ENCODE measurements at places on chromosomes 2 and 18. TPM values are rescaled to one million over a fixed set of nuclear protein-coding genes. Genes with fewer than 3 reads are reported as not detected.
A peak's percentile ranks its signal among the peaks of the same experiment; 100 is the strongest.

GRCh38 chr2:190841707-190842505 is 38.7 kb upstream of the GLS start:
- DNase-seq, result peak; percentile 12
- H3K36me3 ChIP-seq, result no peaks in the 10 kb centered on the region
- H3K4me1 ChIP-seq, result peaks cover 43% of the 10 kb centered on the region
- no peak overlapping the region for H3K27ac ChIP-seq

GRCh38 chr18:46731316-46731715 is 25.5 kb downstream of the ST8SIA5 start:
- H3K27me3 ChIP-seq, result peaks cover 5% of the 10 kb centered on the region
- H3K4me1 ChIP-seq, result no peaks in the 10 kb centered on the region
- H3K36me3 ChIP-seq, result no peaks in the 10 kb centered on the region
- DNase-seq, result no peak
- H3K4me3 ChIP-seq, result no peak overlapping the region

DNA sequence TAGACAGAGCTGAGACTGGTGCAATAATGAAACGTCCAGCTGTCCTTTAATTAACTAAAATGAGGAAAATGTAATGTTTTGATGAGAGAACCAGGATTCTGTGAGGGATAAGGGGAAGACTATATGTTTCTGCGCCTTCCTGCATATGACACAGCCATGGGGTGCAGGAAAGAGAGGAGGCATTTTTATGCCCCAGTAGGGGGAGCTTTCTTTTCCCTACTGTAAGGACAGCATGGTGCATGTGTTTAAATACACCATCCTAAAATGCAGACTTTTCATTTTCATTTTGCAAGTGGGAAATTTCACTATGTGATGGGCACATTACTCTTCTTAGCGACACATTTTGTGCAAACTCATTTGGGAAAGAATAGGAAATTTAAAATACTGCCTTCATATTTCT is 446.1 kb downstream of the ARHGAP15 start:
- H3K4me1 ChIP-seq, result peaks cover 13% of the 10 kb centered on the region
- H3K36me3 ChIP-seq, result peaks cover 18% of the 10 kb centered on the region

DNA sequence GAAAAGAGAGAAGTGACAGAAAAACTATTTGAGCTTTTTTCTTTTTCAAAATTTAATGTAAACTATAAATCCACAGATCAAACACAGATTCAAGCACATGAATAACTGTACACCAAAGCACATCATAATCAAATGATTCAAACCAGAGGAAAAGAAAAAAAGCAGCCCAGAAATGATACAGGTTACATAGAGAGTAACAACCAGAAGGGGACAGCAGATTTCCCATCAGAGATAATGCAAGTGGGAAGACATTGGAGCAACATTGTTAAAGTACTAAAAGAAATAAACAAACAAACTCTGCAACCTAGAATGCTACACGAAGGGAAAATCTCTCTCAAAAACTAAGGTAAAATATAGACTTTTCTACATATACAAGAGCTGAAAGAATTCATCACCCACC is 34.5 kb downstream of the CMPK2 start:
- H3K36me3 ChIP-seq, result peaks cover 6% of the 10 kb centered on the region
- H3K27ac ChIP-seq, result no peak overlapping the region
- no peak for DNase-seq
- H3K27me3 ChIP-seq, result no peaks in the 10 kb centered on the region
- H3K4me1 ChIP-seq, result peaks cover 19% of the 10 kb centered on the region

- H3K27me3 ChIP-seq, result no peaks in the 10 kb centered on the region
- H3K4me3 ChIP-seq, result no peak overlapping the region
- peaks cover 18% of the 10 kb centered on the region for H3K4me1 ChIP-seq
- DNase-seq, result peak; percentile 15
- peak overlapping the region; percentile 15 for H3K27ac ChIP-seq
These were observed 102.0 kb downstream of the SH3RF3 start for GRCh38 chr2:109230941-109231420.

DNA sequence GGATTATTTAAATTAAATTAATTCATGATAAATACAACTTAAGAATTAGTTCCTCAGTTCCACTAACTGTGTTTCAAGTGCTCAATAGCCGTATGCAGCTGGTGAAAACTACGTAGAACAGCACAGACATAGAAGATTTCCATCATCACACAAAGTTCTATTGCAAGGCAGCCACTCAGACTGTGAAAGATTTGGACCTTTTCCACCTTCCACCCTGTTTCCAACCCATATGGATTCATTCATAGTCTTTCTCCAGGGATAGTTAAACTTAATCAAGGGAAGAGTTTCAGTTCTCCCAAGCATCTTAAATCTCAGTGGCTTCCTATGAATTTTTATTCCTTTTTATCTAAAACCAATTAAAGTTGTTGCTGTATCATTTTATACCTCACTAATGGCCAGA is 2030.8 kb downstream of the SUCLG1 start:
- no peaks in the 10 kb centered on the region for H3K36me3 ChIP-seq
- no peak overlapping the region for H3K4me3 ChIP-seq
- H3K27me3 ChIP-seq, result no peaks in the 10 kb centered on the region
- no peak overlapping the region for H3K27ac ChIP-seq

GRCh38 chr2:108169982-108170625 is 69.7 kb upstream of the SULT1C3 start:
- no peak overlapping the region for H3K27ac ChIP-seq
- H3K4me1 ChIP-seq, result no peaks in the 10 kb centered on the region
- H3K4me3 ChIP-seq, result no peak overlapping the region
- no peak for DNase-seq

DNA sequence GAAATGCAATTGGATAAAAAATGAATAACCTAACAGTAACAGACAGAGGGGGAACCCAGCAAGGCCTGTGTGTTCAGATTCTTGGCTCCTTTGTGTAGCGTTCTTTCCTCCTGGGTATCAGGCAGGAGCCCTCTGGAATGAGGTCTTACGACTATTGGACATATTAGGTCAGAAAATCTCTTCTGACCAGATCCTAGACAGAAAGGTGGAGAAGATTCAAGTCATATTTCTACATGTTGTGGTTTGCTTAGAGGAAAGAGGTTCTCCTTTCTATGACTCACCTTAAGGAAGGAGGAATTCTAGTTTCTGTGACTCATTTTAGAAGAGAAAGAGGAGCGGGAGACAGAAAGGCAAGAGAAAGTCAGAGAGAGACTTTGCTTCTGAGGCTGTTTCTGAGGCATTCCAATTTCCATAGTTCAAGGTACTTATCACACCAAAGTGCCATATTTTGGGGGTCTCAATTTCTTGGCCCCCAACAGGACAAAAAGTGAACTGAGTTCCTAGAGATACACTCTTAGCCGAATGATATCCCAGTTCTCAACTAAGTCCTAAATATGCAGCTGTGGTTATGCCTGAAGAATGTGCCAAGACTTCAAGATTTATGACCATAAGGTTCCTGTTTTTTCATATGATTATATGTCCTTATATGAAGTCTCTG is 618.6 kb downstream of the ZEB2 start:
- DNase-seq, result no peak
- H3K36me3 ChIP-seq, result no peaks in the 10 kb centered on the region
- peaks cover 21% of the 10 kb centered on the region for H3K4me1 ChIP-seq
- no peak overlapping the region for H3K27ac ChIP-seq

GRCh38 chr2:226447338-226448300 is 352.0 kb downstream of the IRS1 start:
- no peak for DNase-seq
- no peak overlapping the region for H3K4me3 ChIP-seq
- H3K27ac ChIP-seq, result no peak overlapping the region
- H3K36me3 ChIP-seq, result no peaks in the 10 kb centered on the region
- H3K27me3 ChIP-seq, result peaks cover 2% of the 10 kb centered on the region
- H3K4me1 ChIP-seq, result no peaks in the 10 kb centered on the region

- no peak overlapping the region for H3K4me3 ChIP-seq
- no peak for DNase-seq
- no peaks in the 10 kb centered on the region for H3K36me3 ChIP-seq
- H3K4me1 ChIP-seq, result no peaks in the 10 kb centered on the region
These were observed 174.2 kb downstream of the RTP5 start for GRCh38 chr2:242043538-242044312.

VWA3B gene
- not detected for total RNA-seq

ACP1 gene
- 146 TPM for total RNA-seq

POMC gene
- 5.1 TPM for total RNA-seq

GAREM2 gene
- 2.2 TPM for total RNA-seq

NUP35 gene
- total RNA-seq, result 27.1 TPM
